ENCODE measurements at places on chromosomes 4 and X.

DNA sequence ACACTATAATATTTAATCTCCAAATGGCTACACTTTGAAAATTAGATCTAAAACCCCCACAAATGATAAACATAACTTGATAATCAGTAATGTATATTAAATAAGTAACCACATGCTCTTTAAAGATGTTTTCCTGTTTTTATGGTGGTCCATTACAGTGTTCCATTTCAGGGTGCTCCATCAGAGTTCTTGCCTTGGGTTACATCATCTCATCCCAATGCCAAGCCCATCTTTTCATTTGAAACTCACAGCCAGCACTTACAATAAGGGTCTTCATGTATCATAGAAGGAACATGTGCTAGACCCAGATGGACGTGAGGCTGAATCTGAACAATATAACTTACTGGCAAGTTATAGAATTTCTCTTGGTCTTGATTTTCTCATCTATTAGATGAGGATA lies 10.5 kb upstream of the PAQR3 start:
- DNase-seq: no peak

- peak; percentile 32 for DNase-seq
Observed at GRCh38 chr4:41714364-41715000, 34.0 kb downstream of the PHOX2B start.

DNA sequence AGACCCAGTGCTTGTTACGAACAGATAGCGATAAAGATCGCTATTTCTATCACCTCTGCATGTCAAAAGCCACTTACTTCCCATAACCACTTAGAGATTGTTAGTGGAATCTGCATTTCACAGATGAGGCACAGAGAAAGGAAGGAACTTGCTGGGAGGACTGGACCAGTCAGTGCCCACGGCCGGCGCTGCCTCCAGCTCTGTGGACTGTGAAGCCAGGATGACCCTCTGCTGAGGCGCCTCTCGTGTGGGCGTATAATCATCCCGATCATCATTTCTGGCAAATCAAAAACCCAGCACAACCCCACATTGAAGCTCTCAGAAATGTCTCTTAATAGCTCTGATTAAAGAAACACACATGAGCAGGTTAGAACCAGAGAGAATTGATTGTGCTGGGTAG lies 61.5 kb upstream of the ADRA2C start:
- DNase-seq: no peak

DNA sequence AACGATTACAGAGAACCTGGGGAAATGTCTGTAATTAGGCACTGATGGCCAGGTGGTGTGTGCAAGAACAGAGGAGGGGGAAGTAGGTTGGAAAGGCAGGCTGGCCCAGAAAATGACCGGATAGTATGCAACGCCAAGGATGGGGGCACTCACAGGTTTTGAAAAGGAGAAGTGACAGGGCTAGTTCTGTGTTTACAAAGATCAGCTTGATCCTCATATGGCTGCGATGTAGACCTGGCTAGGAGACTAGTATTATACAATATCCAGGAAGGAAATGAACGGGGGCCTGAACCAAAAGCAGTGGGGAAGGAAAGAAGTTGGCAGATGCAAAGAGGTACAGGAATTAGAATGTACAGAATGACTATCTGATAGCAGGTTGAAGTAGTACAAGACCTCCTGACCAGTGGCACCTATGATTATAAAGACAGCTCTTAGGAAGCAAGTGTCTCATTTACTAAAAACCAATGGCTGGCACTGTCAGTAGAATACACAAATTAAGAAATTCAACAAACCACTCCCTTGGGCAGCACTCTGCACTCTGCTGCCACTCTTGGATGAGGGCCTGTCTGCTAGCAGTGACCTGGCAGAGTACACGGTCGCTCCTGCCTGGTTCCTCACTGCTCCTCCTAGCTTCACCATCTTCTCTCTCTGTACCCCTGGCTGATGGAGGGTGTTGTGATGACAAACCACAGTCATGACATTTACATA lies 14.1 kb downstream of the MFAP3L start:
- no peak for DNase-seq

GRCh38 chrX:143536176-143536575 lies 18.9 kb upstream of the SPANXN3 start:
- no peak for DNase-seq

- no peak for DNase-seq
Observed at GRCh38 chrX:19774905-19775304, 112.5 kb downstream of the SH3KBP1 start.

- no peak for DNase-seq
Observed at GRCh38 chr4:174860588-174860987, 31.5 kb upstream of the GLRA3 start.

DNA sequence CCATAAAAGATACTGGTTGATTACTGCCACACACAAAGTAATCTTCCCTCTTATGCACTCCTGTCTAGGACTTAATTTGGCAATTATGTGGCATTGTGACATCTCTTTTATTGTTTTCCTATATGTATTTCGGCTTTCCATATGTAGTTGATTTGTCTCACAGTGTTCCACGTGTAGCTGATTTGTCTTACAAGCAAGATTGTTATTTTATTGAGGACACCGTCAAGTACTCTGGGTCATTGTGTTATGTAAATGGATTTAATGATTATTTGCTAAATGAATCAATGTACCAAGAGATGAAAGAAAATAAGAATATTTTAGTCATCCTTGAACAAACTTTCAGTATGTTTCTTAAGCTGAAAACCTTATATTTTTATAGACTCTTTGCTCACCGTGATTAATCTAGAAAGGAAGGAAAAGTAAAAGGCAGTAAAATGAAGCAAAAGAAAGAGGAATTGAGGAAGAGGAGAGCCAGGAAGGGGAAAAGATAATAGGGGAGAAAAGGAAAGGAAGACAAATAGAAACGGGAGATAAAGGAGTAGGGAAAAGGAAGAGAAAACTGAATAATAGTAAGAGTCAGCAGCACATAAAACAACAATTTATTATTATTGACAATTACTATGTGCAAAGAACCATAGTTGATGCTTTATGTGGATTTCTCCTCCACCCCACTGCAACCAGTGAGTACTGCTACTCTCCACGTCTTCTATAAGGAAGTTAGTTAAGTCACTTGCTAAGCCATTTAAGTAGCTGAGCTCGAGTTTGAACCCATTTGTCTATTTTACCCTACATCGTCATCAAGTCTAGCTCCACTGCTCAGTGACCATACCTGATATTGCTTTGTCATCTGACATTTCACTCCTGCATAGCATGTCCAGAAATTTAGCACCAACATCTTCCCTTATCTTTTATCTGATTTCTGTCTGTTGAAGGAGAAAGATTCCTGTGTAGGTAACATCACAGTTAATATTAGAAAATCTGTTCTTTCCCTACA lies 336.5 kb downstream of the BMPR1B start:
- no peak for DNase-seq

DNA sequence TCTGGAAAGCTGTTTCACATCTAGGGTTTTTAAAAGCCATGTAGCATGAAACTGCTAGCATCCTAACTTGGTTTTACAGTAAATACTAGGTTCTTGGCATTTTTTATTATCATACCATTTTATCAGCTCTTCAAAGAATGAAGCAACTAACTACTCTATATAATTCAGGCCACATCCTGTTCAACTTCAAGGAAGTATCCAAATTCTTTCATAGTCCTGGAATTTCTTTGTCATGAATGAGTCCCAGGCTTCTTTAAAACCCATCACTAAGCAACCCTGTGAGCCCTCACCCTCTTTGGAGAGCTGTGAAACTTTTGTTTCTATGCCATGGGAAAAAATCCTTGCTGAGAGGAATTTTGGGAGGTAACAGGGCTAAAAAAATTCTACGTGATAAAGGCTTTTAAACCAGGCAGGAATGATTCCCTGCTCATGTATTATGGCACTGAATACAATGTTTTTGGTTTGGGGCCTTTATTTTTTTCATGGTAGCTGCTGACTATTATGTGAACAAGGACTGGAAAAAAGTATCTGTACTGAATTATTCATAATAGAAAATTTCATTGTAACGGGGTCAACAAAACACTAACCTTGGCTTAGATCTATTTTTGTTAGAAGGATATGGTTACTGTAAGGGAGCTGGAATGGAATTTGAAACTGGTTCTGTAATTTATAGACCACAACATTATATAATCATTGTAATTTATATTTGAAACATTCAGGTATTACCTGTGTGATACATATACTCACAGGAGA lies 164.9 kb downstream of the DCTD start:
- DNase-seq: no peak

DNA sequence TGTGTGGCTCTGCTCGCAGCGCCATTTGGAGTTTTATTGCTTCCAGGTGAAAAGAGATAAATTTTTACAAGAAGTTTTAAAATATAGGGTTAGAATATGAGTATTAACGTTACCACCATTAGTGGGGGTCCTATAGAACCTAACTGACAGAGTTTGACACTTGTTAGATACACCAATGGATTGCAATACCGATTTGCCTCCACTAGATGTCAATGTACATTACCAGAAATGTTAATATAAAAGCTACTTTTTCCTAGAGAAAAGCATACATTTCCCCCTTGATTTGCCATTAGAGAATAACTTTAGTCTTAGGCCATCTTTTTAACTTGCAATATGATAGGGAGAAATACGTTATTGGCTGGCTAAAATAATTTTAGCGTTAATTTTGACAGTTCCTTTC lies 108.4 kb downstream of the LINC00632 start:
- no peak for DNase-seq

- DNase-seq: no peak
Observed at GRCh38 chrX:30713061-30713525, 59.9 kb downstream of the GK start.

GRCh38 chr4:73621357-73621756 lies 1.1 kb upstream of the RASSF6 start:
- no peak for DNase-seq

- DNase-seq: no peak
Observed at GRCh38 chrX:140343226-140343868, 161.5 kb downstream of the SOX3 start.

DNA sequence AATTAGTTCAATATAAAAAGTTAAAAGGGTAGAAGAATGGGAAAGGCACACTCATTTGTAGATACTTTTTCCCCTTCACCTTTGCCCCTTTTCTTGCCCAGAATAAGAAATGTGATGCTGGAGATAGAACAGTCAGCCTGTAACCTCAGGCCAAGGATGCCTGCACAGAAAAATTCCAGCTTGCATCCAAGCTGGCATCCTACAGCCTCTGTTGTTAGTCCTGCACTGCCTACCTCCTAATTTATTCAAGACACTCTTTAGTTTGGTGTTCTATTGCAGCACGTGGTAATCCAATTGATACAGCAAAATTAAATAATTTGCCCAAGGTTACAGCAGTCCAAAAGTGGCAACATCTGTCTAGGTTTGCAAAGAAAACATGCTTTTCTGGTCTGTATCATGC lies 9.7 kb upstream of the USO1 start:
- DNase-seq: no peak

DNA sequence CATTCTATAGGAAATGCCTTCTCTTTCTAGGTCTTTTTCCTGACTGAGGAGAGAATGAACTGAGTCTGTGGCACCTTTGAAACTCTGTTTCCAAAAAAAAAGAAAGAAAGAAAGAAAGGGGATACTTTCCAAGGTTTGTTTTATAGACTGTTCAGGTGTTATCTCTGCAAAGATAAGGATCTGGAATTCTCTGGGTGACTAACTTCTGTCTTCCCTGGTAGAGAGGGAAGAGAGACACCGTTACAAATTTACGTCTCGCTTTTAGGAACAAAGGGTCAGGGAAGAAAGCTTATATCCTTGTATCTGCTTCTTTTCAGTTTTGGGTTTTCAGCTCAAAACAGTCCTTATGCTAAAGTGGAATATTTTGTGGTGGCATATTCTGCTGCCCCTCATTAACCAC lies 314.1 kb downstream of the RAPGEF2 start:
- no peak for DNase-seq

Measured in DMS79 treated with DMSO at 0.1 percent for 48 hours (cell line).